ENCODE measurements at places on chromosomes 6 and 20. TPM values are rescaled to one million over a fixed set of nuclear protein-coding genes. Genes with fewer than 3 reads are reported as not detected.
A peak's percentile ranks its signal among the peaks of the same experiment; 100 is the strongest.

DNA sequence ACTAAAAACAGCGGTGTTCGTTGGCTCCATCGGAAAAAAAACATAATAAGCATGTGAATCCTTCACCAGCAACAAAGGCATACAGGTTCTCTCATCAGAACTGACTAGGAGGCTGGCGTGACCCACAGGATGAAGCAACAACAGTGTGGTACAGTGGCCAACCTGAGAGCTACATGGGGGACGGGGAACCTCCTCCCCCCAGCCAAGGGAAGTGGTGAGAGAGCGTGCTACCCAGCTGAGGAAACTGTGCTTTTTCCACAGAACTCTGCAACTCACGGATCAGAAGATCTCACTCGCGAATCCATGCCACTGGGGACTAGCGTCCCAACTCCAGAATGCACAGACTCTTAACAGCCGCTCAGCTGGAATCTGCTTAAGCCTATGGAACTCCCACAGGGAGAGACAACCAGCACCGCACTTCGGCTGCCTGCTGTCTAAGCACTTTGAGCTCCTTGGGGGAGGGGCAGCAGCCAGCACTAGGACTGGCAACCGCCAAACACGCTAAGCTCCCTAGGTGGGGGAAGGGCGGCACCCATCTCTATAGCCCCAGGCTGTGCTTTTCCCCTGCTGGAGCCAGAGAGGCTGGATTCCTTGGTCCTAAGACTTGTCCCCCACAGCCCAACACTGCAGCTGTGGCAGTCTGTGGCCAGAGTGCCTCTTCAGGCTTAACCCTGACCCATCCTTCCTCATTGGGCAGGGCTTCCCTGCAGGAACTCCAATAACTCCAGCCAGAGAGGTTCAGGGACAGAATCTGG lies 538.3 kb upstream of the BTBD3 start:
- no peak for DNase-seq

GRCh38 chr6:98574984-98575383 lies 259.4 kb upstream of the POU3F2 start:
- no peak for DNase-seq

DNA sequence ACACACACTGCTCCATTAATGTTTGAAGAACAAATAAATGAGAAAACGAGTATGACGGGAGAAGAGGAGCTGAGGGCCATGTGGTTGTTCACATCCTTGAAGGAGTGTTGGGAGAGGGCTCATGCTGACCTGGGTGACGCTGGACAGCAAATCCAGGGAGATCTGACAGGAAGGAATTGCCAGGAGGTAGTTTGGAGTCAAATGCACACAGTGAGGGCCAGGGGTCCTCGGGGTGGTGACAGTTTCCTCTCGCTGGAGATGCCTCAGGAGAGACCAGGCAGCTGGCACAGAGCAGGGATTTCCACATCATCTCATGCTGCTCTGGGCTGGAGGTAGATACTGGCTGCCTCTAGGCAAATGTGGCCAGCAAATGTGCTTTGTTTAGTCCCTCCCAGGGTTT lies 2.0 kb upstream of the TMEM181 start:
- DNase-seq = no peak

DNA sequence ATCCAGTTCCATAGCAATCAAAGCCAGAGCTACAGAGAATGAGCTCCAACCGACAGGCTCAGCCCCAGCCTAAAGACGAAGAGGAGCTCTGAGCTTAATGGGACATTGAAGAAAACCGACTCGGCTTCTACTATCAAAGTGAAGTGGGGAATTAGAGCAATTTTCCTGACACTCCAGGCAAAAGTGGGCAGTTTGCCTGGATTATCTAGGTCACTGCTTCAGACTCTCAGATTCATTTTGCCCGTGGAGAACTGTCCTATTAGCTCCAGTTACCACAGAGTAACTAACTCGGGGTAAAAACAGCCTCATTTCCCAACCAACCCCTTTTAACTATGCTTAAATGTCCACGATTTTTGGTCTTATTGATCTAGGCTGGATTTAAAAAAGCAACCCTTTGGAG lies 592.1 kb upstream of the NRSN1 start:
- peak; percentile 62 for DNase-seq

DNA sequence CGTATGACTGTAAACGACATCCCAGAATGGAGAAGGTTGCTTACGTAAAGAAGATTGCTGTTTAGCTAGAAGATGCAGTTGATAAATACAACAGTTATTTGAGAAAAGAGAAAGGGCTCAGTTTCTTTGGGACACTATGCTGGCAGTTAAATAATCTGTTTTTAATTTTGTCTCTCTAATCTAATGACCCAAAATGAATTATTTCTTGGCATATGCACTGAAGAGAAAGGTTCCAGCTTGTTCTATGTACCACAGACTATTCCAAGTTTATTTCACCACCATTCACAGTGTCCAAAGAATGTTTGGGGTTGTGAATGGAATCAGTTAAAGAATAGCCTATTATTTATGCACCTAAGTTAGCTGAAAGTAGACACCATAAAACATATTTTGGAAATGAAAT lies 449.9 kb downstream of the RNF144B start:
- DNase-seq = no peak

GRCh38 chr6:112281821-112282615 lies 27.7 kb upstream of the LAMA4 start:
- DNase-seq = no peak

DNA sequence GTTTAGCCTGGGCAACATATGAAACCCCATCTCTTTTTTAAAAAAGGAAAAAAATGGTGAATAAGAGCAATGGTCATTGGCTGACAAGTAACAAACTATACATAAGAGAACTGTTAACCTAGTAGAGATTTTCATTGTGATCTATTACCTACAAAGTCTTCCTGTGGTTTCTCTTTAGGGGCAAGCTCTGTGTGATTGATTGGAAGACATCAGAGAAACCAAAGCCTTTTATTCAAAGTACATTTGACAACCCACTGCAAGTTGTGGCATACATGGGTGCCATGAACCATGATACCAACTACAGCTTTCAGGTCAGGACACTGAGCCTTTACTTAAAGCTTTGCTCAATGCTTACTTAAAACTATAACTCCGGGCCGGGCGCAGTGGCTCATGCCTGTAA lies 19.2 kb downstream of the MGME1 start:
- DNase-seq = no peak

- DNase-seq = no peak
Observed at GRCh38 chr6:36550473-36551000, 3.3 kb upstream of the STK38 start.

- no peak for DNase-seq
Observed at GRCh38 chr6:116456927-116457326, 4.2 kb upstream of the CALHM6 start.

- no peak for DNase-seq
Observed at GRCh38 chr6:163543321-163543720, 128.8 kb downstream of the QKI start.

DNA sequence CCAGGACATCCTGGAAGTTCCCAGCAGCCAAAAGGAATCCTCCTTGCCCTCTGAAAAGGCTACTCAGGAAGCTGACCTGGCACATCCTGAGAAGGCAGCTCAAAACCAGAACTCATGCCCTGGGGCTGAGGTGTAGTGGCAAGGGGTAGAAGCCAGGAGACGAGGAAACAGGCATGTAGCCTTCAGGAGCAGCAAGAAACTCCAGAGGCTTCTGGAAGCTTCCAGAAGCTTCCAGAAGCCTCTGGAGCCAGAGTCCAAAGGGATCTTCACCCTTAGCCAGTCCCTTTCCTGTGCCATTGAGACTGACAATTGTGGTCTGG lies 43.9 kb downstream of the BMP7 start:
- DNase-seq = no peak

- no peak for DNase-seq
Observed at GRCh38 chr6:164005004-164005711, 590.6 kb downstream of the QKI start.

GRCh38 chr6:85136310-85136709 lies 313.6 kb upstream of the NT5E start:
- DNase-seq = no peak

DNA sequence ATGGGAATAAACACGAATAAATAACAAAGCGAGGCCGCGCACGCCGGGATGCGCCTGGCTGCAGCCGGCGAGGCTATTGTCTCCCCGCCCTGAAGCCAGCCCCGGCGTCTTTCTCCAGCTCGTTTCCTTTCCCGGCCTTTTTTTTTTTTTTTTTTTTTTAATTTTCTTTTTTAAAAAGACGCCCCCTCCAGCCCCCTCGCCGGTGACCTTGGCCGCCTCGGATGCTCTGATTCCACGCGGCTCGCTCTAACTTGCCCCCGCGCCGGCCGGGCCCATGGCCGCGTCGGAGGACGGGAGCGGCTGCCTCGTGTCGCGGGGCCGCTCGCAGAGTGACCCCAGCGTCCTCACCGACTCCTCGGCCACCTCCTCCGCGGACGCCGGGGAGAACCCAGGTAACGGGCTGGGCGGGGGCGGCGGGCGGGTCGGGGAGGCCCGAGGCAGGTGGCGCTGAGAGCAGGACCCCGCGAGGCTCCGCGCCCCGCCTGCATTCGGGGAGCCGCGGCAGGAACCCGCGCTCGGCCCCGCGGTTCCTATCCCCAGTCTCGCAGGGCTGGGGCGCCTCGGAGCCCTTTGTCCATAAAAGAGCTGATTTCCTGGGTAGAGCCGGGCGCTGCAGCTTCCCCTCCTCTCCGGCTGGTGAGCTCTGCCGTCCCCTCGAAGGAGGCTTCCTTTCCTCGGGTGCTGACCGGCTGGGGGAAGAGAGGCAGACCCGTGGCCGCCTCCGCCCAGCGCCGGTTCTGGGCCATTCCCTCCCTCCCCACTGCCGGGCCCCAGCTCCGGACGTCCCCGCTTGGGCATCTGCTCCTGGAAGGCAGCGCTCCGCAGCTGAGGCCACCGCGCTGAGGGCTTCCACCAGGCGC lies 631 bp downstream of the PHACTR3 start:
- peak; percentile 50 for DNase-seq

- DNase-seq = no peak
Observed at GRCh38 chr6:64050590-64050989, 415.0 kb downstream of the PHF3 start.

GRCh38 chr6:50369996-50370395 lies 320.3 kb upstream of the DEFB112 start:
- DNase-seq = no peak

- no peak for DNase-seq
Observed at GRCh38 chr6:15596186-15596896, 66.5 kb downstream of the DTNBP1 start.

DNA sequence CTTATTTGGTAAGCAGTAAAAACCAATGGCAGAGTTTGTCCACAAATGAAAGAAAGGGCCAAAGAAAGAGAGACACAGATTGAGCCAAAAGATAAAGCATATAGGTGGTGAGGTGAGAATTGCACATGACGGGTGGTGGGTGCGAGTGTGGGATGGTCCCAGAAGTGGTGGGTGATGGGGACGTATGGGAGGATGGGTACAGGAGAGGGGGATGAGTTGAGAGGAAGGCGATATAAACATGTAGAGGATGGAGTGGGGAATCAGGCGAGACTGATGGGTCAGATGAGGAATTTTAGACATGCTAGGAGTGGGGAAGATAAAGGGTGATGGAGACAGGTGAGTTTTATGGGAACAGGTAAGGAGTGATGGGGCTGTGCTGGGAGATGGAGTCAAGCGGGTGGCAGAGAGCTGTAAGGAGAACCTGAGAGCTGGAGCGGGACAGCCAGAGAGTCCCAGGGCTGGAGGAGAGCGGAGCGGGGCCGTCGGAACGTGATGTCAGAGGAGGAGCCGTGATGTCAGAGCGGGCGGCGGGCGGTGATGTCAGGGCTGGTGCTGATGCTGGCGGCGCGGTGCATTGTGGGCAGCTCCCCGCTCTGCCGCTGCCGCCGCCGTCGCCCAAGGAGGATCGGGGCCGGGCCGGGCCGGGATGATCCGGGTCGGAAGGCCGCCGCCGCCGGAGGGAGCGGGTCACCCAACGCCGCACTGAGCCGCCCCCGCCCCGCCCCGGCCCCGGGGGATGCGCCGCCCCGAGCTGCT lies at the start of gene TTBK1:
TTBK1 (plus strand) TSS at position 574 of the 756 bp plus-strand sequence. CDS start 3,180 bp downstream, outside the sequence.
- DNase-seq = peak; percentile 93

GRCh38 chr6:139156551-139156950 lies 21.7 kb downstream of the HECA start:
- no peak for DNase-seq

SLC22A16 gene
- 0.91 TPM for total RNA-seq

PSORS1C1 gene
- total RNA-seq = not detected

SYNCRIP gene
- total RNA-seq = 95.2 TPM

MTCH1 gene
- 93.0 TPM for total RNA-seq

ELOVL2 gene
- 22.0 TPM for total RNA-seq

CPXM1 gene
- 19.9 TPM for total RNA-seq

COL20A1 gene
- 2.7 TPM for total RNA-seq

FNDC1 gene
- 1.7 TPM for total RNA-seq

SEL1L2 gene
- not detected for total RNA-seq

SERPINB1 gene
- 2.9 TPM for total RNA-seq

CCN6 gene
- not detected for total RNA-seq
